ENCODE measurements at places on chromosomes 1 and 21.

- no peak for DNase-seq
These were observed 10.8 kb downstream of the FNDC5 start for GRCh38 chr1:32859915-32860314.

DNA sequence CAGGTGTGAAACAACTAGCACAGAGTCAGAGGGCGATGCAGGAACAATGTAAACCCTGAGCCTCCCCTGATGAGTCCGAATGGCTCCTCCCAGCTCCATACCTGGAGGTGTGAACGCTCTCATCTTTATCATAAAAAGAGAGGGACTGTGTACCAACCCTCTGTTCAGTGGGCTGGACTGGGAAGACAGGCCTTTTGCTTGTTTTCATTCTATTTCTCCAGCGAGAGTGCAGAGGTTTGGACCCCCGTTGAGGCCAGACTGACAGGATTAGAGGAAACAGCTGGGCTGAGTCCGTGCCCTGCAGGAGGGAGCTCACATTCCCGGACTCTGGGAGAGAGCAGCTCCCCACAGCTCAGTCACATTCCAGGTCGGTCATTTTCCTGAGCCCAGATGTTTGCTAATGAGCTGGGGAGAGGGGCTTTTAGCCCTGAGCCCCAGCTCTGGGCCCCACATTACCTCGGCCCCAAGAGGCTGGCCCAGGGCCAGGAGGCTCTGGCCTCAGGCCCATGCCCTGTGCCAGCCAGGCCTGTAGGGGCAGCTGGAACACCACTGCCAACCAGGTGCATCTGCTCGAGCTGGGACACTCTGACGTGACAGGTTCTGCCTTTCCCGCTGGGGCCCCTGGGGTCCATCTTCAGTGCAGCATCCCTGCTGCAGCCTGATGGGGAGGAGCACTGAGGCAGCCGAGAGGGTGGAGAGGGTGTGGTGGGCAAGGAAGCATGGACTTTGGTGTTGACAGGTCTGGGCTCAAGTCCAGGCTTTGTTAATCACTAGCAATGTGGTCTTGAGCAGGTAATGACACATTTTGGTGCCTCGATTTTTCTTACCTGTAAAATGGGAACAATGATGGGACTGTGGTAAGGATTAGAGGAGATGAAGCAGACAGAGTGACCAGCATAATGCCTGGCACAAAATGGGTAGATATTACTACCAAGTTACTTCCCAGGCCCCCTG, 3.5 kb upstream of the NBL1 start:
- no peak for DNase-seq

DNA sequence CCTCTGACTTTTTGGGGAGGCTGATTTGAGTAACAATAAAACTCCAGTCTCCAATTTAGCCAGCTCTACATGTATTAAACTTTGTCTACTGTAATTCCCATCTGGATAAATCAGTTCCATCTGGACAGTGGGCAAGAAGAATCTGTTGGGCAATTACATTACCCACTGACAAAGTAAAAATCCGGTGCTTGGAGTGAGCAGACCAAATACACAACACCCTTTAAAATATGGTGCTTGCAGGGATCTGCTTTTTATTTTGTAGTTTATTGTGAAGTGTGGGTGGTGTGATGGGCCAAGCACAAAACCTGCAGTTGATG, 8.9 kb upstream of the CD55 start:
- no peak for DNase-seq

DNA sequence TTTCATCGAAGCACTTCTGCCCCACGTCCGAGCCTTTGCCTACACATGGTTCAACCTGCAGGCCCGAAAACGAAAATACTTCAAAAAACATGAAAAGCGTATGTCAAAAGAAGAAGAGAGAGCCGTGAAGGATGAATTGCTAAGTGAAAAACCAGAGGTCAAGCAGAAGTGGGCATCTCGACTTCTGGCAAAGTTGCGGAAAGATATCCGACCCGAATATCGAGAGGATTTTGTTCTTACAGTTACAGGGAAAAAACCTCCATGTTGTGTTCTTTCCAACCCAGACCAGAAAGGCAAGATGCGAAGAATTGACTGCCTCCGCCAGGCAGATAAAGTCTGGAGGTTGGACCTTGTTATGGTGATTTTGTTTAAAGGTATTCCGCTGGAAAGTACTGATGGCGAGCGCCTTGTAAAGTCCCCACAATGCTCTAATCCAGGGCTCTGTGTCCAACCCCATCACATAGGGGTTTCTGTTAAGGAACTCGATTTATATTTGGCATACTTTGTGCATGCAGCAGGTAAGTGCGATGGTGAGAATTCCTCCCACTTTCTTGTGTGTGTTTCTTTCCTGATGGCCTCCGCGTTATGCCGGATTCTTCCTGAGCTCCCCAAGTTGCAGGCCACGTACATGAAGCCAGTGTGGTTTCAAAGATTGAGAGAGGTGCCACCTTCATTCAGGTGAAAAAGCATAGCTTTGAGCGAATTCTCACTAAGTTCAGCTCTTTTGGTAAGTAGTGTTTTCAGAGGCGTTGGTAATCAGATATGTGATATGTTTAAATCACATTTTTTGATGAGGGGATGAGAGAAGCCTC, 6.0 kb downstream of the NFIA start:
- DNase-seq, result no peak

DNA sequence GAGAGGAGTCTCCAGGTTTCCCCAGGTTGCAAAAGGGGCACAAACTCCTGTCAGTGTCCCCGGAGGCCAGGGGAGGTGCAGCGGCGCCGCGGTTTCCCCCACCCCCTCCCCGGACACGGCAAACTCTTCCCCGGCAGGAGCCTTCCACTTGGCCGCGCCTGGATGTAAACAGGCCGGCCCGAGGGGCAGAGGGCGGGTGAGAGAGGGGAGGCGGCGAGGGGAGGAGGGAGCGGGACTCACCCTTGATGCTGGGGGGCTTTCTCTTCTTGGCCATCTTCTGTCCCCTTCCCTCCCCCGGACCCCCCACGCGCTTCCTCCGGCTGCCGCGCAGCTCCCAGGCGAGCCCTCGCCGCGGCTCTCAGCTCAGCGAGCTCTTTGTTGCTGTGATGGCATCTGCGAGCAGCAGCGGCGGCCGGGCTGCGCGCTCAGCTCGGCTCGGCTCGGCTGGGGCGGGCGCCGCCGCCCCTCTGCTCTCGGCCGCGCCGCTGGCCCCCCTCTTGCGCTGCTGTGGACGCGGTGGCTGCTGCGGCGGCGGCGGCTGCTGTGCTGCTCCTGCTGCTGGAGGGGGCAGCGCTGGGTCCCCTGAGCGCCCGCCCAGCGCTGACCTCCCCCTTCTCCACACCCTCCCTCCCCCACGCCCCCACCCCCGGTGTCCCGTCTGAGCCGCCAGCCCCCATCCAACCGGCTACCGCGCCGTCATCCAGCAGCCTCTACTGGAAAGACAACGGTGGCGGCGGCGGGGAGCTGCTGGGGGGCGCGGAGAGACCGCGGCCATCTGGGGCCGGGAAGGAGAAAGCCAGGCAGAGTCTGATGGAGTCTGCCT, 4.9 kb upstream of the SLC44A5 start:
- no peak for DNase-seq

DNA sequence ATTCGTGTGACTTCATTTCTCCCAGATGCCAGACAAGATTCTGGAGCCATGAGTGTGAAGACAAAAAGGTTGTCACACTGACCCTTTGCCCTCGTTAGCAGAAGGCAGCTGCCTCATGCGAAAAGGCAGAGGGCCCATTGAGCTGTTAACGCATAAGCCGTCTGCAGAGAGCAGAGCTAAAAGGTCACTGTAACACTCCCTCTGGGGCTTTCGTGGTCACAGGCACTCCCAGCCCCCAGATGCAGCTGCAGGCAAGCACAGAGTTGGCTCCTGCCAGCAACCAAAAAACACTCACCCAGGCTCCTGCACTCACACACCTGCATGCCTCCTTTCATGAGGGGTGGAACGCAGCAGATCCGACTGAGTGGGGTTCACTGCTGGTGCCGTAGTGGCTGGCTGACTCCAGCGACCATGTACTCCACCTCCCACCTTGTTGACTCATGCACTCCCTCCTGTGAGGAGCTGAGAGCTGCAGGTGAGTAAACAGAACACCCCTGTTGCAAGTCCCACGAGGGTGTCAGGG, 287.5 kb downstream of the SMYD3 start:
- no peak for DNase-seq

DNA sequence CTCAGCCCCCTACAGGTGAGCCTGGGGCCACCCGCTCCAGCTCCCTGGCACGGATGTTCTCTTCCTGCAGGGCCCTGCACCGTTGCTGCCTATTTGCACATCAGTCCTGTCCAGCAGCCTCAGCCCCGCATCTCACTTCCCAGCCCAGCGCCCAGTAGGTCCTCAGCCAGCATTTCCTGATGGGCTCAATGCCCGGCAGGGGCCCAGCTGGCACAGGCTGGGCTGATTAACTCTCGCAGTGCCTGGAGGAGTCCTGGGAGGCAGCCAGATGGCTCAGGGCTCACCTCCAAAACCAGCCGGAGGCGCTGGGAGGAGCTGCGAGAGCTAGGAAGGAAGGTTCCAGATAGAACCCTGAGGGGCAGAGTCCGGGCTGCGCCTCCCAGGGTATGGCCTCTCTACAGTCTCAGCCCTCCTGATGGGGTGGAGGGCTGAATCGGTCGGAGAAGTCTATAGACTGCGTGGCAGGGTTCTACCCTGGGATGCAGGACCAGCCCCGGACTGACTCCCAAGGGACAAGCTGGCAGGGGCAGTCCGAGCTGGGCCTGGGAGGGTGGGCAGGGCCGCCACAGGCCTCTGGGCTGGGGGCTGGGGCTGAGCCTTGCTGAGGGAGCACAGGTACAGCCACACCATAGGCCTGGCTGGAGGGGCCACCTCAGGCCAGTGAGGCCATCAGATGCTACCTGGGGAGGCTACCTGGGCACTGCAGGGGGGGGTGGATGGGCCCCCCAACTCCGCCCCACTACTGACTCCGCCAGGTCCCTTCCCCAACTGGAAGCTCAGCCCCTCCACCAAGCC, 19.2 kb upstream of the CLSTN1 start:
- no peak for DNase-seq

GRCh38 chr1:44025816-44026215, 5.4 kb downstream of the SLC6A9 start:
- no peak for DNase-seq

DNA sequence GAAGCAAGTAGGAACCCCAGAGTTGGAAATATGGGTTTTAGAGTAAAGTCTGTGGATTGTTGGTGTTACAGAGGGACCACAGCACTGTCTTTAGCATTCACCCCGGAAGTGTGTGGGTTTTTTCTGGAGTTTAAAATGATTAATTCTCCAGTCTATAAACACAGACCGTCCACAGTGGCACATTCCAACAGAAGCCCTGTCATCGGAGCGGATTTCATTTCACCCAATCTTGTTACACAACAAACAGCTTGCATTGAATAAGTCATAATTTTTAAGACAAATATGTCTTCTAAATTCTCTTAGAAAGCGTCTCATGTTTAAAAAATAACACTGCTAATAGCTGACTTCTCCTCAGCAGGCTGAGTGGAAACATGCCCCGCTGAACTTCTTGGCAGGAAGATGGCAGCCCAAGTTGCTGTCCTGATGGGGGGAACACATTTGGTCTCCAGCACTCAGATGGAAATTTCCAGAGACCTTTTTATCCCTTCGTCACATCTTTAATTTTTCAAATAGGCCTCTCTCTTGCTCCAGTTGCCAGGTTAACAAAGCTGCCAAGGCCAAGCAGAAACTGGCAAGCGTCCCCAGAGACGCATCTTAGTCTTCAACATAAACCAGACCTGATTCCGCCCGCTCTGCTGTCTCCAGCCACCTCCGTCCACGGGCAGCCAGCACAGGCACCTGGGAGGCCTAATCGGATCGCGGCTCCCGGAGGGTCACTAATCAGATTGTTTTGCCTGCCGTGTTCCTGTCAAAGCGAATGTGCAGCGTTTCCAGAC, 28.8 kb upstream of the SLC19A1 start:
- no peak for DNase-seq

GRCh38 chr1:57381426-57381825, 42.4 kb downstream of the DAB1 start:
- DNase-seq, result no peak

DNA sequence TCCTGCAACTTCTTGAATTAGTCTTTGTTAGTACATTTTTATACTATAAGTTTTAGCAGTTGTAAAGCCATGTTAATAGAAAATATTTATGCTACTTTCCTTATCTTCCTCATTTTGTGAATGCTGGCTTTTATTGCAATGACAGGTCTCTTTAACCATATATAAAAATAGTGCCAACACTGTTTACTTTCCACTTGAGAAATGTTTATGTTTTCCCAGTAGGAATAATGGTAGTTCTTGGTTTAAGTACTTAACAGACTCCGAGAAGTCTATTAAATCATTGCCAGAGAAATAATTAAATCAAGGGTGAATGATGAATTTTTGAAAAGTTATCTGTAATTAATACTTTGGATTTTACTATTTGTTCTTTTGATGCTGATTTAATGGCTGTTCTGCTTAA, 9.7 kb downstream of the CHML start:
- no peak for DNase-seq

DNA sequence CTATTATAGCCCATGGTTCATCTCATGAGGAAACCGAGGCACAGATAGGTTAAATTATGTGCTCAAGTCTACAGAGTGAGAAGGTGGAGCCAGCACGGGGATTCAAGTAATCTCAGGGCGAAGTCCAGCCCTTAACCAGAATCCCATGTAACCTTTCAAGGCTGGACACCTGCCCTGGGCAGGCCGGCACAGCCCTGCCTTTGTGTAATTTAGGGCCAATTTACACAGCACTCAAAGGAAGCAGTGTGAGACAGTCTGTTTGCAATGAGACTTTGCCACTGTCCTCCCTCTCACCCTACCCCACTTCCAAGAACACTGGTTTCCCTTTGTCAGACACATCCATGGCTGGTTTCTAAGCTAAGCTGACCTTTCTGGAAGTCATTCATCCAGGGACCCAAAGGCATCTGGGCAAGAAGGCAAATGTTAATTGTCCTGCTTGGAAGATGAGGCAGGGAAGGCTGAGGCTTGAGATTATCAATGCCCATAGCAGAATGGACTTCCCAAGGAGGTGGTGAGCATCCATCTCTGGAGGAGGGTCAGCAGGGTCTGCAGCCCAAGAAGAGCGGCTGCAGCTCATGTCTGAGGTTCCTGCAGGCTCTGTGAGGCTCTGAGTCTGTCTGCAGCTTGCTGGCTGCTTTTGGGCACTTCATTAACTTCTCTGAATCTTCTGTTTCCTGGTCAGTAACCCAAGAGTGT, 159.2 kb downstream of the TRABD2B start:
- no peak for DNase-seq

- no peak for DNase-seq
These were observed 11.3 kb downstream of the TSPAN2 start for GRCh38 chr1:115077984-115078330.

GRCh38 chr21:43331962-43332828, 94.7 kb downstream of the SIK1 start:
- peak; percentile 88 for DNase-seq
